Stimulated activated CD8-positive, alpha-beta memory T cell treated with anti-CD3 and anti-CD28 coated beads, Interleukin-7, amount 100 ng/mL, for 48 hours (primary cell): ENCODE measurements at places on chromosomes 6 and 20.

- DNase-seq = no peak
These were observed at the start of gene GATA5 for GRCh38 chr20:62475772-62476055. Gene GATA5, minus strand, starts transcription at chr20:62475995. Its CDS starts 474 bp downstream, at chr20:62475521.

GRCh38 chr20:61234224-61234890, 17.7 kb upstream of the CDH4 start:
- DNase-seq = no peak

DNA sequence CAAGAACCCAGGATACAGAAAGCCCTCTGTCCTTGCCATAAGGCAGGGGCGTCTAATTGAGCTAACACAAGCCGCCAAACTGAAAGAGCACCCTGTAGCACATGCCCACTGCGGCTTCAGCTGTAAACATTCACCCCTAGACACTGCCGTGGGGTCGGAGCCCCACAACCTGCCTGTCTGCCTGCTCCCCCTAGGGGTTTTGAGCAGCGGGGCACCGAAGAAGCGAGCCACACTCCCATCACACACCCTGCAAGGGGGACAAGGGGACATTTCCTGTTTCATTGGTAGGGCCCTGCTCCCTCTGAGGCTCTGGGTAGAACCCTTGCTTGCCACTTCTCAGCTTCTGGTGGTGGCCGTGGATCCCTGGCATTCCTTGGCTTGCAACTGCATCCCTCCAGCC, 45.2 kb upstream of the BCLAF1 start:
- no peak for DNase-seq

- no peak for DNase-seq
These were observed 74.3 kb downstream of the ERMARD start for GRCh38 chr6:169825558-169826225.

DNA sequence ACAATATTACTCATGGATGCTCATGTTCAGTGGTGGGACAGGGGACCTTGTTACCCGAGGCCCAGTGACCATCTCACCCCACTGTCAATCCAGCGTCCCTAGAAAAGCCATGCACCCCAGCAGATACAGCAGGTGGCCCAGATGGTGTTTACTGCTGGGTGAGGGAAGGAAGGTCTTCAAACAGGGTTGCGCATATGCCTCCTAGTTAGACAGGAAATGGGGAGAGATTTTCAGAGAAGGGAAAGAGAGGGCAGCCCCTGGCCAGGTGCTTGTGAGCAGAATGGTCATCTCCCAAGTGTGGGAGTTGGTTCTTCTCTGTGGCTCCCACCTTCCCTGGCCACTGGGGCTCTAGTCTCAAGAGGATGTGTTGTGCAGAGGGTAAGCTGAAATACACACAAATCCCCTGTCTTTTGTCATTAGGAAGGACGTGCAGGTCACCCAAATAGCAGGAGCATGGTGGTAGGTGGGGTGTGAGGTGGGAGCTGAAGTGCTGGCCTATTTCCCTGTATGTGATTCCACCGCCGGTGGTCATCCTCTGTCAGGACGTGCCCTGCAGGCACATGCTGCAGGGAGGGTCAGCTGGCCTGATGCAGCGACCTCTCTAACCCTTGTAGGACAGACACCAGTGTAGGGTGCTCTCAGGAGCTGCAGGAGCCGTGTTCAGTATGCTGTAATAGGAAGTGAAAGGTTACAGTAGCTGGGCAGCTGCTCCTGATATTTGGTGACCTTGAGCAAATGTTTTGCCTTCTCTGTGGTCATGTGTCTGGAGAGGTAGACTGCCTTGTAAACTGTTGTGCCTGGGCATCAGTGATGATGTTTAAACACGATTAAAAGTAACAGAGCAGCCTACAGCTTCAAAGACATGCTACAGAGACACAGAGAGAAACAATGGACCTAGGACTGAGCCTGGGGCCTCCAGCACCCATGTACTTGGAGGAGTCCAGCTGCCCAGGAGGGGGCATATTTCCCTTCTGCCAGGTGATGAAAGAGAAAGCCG, 3.2 kb upstream of the CST3 start:
- no peak for DNase-seq

- DNase-seq = no peak
These were observed 6.0 kb downstream of the MMP24OS start for GRCh38 chr20:35271904-35272303.

GRCh38 chr6:64736421-64736950, 970.5 kb downstream of the EYS start:
- no peak for DNase-seq

DNA sequence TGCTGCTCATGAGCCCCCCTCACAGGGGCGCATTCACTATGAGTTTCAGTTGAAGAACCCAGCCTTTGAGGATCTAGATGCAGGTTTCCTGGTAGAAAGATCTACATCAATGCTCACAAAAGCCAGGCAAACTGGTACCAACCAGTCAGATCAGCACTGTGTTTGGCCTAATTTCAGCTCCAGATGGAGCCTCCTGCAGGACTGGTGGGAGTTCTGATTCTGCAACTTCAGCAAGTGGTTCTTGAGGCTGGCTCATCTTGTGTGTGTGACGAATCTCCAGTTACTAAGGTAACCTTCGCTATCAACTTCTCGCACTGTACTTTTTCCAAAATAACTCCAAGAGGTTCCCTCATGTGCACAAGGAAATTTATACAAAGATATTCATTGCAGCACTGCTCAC, 118.8 kb downstream of the ZMYND8 start:
- no peak for DNase-seq

- DNase-seq = peak; percentile 78
These were observed at the start of gene MAK for GRCh38 chr6:10837995-10838793. Gene MAK, minus strand, starts transcription at chr6:10838539. Its CDS starts 7,891 bp downstream, at chr6:10830648.

DNA sequence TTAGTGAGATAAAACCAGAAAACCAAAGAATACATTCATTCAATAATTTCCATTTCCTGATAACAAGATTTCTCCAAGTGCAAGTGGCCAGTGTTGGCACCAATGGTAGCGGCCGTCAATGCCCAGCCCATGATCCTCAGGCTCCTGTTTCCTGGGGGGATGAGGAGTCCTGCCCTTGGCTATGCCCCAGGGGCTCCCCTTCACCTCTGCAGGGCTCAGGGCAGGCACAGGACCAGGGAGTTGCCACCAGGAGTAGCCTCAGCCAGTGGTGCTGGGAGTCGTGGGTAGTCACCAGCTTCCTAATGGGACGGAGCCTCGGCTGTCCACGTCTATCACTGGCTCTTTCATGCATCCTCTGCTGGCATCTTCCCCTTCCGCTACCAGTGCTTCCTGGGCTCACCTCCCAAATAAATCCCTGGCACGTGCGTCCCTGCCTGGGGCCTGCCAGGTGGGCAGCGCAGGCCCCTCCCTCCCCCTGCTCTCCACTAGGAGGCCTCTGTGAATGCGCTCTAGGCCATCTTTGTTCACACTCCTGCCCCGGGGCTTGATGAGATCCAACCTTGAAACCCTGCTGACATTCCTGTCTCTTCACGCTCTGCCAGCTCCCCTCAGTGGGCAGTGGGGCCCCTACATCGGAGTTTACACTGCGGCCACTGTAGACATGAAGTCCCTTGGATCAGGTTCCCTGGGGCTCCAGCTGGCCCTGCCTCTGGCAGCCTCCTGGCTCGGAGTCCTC, 215.7 kb downstream of the SYNDIG1 start:
- DNase-seq = no peak

GRCh38 chr20:63540417-63541186, 3.4 kb upstream of the PTK6 start:
- DNase-seq = no peak

- DNase-seq = no peak
These were observed 4.6 kb upstream of the NKX2-2 start for GRCh38 chr20:21518292-21518991.

GRCh38 chr20:52404671-52405070, 213.1 kb upstream of the ZFP64 start:
- no peak for DNase-seq

GRCh38 chr20:23255716-23256385, 94.7 kb upstream of the NXT1 start:
- DNase-seq = no peak

- no peak for DNase-seq
These were observed 95.8 kb upstream of the UST start for GRCh38 chr6:148650941-148651505.

- DNase-seq = no peak
These were observed 49.8 kb upstream of the ERVFRD-1 start for GRCh38 chr6:11161031-11161956.

GRCh38 chr20:62281161-62281933, 21.4 kb upstream of the ADRM1 start:
- no peak for DNase-seq
